ENCODE measurements at places on chromosomes 7 and 10. TPM values are rescaled to one million over a fixed set of nuclear protein-coding genes. Genes with fewer than 3 reads are reported as not detected.

Gene KCP
- 0.12 TPM for total RNA-seq

Gene PRKAR2B
- total RNA-seq: 24.2 TPM

Gene RBP3
- not detected for total RNA-seq

Gene FEZF1
- not detected for total RNA-seq

Gene ZNF716
- total RNA-seq: not detected

Gene KLF14
- 0.07 TPM for total RNA-seq

Gene CNPY1
- total RNA-seq: not detected

Gene HTR5A
- not detected for total RNA-seq

Gene UTF1
- not detected for total RNA-seq

Gene GIMAP8
- 16.2 TPM for total RNA-seq

Gene CLRN3
- total RNA-seq: not detected

DNA sequence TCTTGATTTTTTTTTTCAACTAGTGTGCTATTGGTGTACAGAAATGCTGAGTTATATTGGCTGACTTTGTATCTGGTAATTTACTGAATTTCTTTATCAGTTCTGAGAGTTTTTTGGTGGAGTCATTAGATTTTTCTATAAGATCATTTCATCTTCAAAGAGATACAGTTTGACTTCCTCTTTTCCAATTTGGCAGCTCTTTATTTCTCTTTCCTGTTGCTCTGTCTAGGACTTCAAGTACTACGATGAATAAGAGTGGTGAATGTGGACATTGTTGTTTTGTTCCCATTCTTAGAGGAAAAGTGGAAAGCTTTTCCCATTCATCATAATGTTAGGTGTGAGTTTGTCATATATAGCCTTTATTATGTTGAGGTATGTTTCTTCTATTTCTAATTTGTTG lies 50.2 kb downstream of the LOXL4 start:
- no peak for DNase-seq

DNA sequence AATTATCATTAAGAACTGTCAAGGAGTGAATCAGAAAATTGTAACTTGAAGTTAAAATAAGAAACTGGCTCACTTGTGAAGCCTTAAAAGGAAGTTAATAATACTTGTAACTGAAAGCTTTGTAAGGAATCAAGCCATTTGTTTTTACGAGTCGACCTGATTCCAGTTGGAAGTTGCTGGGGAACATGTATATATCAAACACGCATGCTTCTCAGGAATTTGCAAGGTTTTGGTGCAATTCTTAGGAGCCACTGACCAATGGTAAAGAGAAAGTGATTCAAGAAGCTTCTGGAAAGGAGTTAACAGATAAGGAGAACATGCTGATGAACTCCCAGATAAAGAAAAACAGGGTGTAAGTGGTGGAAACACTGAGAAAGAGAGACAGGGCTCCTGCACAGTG lies 56.4 kb downstream of the ETV1 start:
- DNase-seq: no peak

GRCh38 chr10:71044720-71045119 lies 156.4 kb upstream of the PCBD1 start:
- DNase-seq: no peak

GRCh38 chr7:126842451-126842850 lies 410.3 kb downstream of the GRM8 start:
- no peak for DNase-seq

DNA sequence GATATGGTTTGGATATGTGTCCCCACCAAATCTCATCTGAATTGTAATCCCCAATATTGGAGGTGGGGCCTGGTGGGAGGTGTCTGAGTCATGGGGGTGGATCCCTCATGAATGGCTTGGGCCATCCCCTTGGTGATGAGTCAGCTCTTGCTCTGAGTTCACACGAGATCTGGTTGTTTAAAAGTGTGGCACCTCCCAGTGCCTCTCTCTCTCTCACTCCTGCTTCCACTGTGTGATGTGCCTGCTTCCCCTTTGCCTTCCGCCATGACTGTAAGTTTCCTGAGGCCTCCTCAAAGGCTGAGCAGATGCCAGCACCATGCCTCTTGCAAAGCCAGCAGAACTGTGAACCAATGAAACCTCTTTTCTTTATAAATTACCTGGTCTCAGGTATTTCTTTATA lies 4.8 kb upstream of the GCK start:
- no peak for DNase-seq

GRCh38 chr10:31770307-31770902 lies 158.2 kb downstream of the ARHGAP12 start:
- peak; percentile 71 for DNase-seq

DNA sequence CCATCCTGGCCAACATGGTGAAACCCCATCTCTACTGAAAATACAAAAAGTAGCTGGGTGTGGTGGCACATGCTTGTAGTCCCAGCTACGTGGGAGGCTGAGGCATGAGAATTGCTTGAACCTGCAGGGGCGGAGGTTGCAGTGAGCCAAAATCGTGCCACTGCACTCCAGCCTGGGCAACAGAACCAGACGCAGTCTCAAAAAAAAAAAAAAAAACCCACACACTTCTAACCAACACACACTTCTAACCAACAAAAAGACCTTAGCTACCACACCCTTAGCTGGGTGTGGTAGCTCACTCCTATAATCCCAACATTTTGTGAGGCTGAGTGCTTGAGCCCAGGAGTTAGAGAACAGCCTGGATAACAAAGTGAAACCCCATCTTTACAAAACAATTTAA lies 33.9 kb upstream of the SPOCK2 start:
- DNase-seq: no peak

DNA sequence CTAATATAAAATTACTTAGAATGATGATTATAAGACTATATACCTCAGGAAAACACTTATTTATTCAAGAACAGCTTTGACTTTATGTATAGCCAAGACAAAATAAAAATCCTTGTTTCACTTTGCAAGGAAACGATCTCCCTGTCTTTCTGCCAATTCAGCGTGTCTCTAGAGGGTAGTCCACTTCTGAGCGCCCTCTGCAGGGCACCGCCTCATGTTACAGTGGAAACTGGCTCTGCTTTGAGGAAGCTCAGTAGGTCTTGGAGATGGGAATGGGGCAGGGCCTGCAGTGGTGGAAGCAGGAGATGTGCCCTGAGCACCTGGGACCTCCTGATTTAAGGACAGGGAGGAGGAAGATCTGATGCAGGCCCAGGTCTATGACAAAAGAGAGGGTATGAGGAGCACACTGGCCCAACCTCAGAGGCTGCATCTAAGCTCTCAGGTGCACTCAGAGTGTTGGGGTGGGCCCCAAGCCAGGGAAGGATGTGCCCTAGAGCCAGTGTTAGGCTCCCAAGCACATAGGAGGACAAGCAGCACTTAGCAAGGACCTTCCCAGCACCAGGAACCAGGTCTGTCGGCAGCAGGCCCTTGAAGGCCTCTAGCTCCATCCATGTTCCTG lies 481.0 kb downstream of the TNS3 start:
- peak; percentile 68 for DNase-seq

DNA sequence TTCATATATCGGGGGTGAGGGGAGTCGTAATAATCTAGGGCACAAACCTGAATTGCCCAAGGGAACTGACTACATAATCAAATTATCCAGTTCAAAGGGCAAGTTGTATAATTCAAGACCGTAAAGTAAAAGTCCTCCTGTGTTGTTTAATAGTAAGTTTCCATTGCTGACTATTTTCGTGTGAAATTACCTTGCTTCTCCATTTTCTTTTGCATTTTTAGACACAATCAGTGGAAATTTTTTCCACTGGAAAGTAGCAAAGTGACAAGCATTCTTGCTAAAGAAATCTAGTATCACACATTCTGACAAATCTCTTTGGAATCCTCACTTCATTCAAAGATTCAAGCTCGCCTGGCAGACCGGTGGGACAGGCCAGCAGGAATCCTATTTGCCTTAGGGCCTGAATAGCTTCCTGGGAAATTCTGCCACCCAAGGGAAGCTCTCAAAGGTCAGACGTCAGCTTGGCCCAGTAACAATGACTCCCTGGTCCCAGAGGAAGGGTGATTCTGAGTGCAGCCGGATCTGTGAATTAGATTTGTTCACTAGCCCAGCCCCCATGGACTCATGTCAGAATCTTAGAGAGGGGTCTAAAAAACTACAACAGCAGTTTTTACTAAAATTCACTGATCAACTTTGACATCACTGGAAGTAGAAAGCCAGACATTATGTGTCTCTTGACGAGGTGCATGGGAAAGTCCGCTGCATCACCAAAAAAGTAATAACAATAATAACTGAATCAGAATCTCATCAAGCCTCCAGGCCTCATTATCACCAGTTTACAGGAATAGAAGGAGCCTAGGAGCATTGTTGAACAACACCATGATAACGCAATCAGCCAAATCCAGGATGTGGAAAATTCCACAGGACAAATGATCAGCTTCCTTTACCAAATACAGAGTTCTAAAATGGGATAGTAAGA lies 161.0 kb downstream of the SKIDA1 start:
- peak; percentile 34 for DNase-seq

DNA sequence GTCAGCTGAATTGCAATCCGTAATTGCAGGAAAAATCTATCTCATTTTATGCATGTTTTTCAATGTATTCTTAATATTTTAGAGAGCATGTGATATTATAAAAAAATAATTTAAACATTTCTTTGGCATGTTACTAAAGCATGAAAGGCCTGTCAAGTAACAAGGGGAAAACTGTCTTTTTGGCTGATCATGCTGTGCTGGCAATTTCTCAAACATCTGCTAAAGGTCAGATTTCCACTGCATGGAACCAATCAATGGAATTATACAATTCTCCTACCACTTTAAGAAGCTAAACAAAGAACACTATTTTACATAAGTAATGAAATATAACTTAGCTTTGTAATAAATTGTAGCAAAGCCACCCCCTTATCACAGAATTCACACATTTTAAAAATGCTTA lies 49.4 kb downstream of the JMJD1C start:
- no peak for DNase-seq

DNA sequence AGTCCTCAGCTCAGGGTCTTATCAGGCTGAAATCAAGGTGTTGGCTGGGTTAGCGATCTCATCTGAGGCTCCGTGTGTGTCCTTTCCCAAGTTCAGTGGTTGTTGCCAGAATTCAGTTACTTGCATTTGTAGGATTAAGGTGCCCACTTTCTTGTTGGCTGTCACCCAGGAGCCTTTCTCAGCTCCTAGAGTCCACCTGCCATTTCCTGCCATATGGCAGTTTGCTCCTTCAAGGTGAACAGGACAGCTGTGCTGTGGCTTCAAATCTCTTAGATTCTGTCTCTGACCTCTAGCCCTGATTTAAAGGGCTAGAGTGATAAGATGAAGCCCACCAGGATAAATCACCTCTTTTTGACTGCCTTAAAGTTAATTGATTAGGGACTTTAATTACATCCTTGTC lies 1.0 kb upstream of the HIF1AN start:
- no peak for DNase-seq

- DNase-seq: no peak
Measured at GRCh38 chr10:11148142-11149028, 130.7 kb downstream of the CELF2 start.

- DNase-seq: no peak
Measured at GRCh38 chr7:2966466-2967078, 77.1 kb downstream of the CARD11 start.

GRCh38 chr7:53800746-53801145 lies 741.4 kb upstream of the VSTM2A start:
- DNase-seq: no peak

DNA sequence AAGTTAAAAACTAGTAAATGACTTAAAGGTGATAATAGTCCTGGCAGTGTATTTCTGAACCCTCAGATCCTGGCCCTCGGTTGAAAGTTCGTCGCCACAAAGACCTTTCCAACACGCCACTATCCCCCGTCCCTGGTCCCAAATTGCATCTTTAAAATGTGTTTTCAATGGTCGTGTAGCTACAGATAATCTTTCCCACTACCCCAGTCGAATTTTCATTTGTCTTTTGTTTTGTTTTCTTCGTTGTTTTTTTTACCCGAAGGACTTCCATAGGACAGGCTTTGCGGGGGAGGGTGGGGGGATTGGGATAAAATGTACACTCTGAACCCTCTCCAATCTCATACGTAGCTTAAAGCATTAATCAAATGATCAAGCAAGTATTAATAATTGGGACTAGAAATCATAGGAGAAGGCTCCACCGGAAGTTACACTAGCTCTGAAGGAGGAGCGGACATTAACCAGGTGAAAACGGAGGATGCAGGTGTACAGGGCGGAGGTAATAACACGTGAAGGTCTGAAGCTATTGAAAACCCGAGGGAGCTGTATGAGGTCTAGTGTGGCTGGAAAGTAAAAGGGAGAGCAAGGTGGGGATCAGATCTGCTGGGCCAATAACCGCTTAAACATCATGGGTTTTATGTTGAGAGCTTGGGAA lies 32.8 kb upstream of the PHF14 start:
- DNase-seq: no peak

DNA sequence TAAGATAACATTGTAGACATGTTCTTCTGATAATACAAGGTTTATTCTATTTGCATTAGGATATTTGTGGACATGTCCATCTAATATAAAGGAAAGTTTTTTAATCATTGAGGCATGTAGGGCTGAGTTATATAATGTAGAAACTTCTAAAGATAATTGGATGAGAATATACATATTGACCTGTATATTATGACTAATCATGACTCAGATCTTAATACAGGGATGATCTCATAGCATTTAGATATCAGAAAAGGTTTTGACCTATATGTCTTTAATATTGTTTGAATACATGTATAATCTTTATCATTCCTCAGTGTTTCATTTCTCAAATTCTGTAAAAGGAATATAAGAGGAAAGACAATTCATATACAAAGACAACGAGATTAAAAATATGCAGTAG lies 39.2 kb downstream of the CD36 start:
- DNase-seq: no peak

- no peak for DNase-seq
Measured at GRCh38 chr7:35524112-35524804, 170.7 kb downstream of the HERPUD2 start.

DNA sequence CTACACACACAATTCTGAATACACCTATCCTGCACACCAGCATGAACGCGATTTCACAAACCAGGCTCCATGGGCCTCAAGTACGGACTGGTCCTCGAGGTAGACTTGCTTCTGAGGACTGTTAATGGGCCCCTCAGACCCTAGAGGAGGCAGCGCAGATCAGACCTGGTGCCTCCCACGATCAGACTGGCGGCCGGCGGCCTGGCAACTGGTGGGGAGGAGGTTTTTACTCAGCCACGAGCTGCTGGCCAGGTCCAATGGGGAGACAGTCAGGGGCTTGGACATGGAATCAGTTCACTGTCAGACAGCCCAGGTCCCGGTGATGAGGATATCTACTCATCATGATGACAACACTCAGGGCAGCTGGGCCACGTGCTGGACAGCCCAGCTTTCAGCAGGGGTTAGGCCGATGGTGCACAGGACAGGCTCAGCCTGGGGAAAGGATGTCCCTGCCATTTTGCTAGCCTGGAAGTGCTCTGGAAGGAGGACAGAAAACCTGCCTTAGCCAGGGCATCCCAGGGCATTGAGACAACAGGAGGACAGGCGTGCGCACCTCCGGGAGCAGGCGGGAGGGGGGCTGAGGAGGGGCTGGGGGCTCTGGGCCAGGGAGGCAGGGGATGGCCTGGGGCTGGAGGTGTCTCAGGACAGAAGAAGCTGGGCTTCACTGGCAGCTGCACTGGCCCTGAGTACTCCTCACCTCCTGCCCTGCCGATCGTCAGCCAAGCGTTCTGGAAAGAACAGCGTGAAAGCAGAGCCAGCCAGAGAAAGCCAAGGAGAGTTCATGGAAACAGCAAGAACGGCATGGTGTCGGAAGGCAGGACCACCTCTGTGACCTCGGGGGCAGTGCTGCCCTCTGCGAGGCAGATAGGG lies 48.0 kb upstream of the RASGEF1A start:
- DNase-seq: no peak

- DNase-seq: no peak
Measured at GRCh38 chr10:60950300-60950699, 6.3 kb upstream of the RHOBTB1 start.

GRCh38 chr7:137195996-137196395 lies 147.5 kb downstream of the PTN start:
- DNase-seq: no peak

- DNase-seq: peak; percentile 54
Measured at GRCh38 chr10:11163780-11164550, 146.3 kb downstream of the CELF2 start.

All from left ventricle myocardium superior (tissue), 1 donor.